ENCODE measurements at places on chromosomes 5 and 9.

GRCh38 chr5:154059039-154059430 lies 20.3 kb downstream of the MFAP3 start:
- no peak for DNase-seq

- DNase-seq = no peak
Observed at GRCh38 chr5:76604838-76605237, 18.4 kb downstream of the F2RL2 start.

- no peak for DNase-seq
Observed at GRCh38 chr5:1060535-1060981, 51.3 kb downstream of the SLC12A7 start.

GRCh38 chr5:57209316-57210040 lies 35.6 kb downstream of the GPBP1 start:
- DNase-seq = no peak

Measured in colonic mucosa (tissue), 4 donors.